Dorsolateral prefrontal cortex (tissue), 122 donors: ENCODE measurements at places on chromosomes 3 and 15.

- DNase-seq = no peak
Measured at GRCh38 chr3:142355692-142356091, 92.1 kb downstream of the XRN1 start.

GRCh38 chr15:29128671-29129070 is 141.0 kb downstream of the NSMCE3 start:
- no peak for DNase-seq

DNA sequence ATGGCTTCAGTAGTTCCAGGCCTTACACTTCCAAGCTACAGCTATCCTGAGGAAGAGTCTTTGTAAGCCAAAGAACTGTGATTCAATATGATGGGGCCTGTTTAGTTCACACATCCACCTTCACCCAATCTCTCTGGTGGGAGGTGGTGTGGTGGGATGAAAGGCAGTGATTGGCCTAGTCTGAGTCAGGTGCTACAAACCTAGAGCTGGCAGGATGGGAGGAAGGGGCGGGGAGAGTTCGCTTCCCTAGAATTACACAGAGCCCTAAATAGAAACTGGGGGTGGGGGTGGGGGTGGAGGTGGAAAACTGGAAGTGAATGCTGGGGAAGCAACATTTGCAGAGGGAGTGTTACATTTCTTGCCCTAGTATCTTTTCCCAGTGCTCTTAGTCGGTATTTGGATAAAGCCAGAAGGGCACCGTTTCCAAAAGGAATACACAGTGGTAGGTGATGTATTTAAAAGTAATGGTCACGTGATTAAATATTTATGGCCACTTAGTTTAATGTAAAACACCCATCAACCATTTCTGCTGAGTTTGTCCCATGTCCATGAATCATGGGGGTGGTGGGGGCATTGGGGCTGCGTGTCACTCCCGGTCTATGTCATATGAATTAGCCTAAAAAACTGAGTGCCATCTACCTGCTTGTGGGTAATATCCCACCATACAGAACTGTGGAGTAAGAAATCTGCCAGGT is 247.6 kb upstream of the PROK2 start:
- DNase-seq = peak; percentile 73

GRCh38 chr15:92528736-92529135 is 126.8 kb downstream of the FAM174B start:
- no peak for DNase-seq

- DNase-seq = no peak
Measured at GRCh38 chr15:40915116-40915661, 14.0 kb upstream of the DLL4 start.

DNA sequence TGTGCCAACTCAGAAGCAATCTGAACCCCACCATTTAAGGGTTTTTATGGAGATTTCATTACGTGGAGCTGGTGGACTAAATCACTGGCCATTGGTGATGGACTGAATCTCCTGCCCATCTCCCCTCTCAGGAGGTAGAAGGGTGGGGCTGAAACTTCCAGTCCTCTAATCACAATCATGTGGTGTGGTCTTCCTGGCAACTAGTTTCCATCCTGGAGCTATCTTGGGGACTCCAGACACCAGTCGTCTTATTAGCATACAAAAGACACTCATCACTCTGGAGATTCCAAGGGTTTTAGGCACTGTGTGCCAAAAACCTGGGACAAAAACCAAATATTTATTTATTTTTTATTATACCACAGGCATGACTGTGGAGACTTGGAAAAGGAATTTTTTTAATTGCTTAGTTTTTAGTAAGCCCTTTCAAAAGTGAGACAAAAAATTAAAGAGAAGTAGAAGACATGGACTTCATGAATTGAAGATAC is 203.6 kb downstream of the WNT5A start:
- no peak for DNase-seq

DNA sequence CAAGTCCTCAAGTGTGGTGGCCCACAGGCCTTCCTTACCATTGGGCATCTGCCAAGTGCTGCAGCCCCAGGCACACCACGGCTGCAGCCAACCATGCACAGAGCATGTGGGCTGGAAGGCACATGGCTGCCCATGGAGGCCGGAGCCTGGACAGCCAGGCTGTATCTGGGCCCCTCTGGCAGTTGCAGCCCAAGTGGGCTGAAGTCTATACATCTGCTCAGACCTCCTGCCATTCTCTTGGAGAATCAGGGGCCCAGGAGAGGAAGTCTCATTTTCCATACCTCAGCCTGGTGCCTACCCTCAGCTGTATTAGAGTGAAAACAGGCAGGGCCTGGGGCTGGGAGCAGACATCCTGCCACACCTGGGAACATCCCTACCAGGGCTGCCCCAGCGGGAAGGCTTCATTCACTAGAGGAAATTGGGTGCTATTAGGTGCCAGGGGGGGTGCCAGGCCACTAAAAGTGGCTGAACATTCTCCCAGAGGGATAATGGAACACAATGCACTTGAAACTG is 48.0 kb upstream of the SLCO2A1 start:
- no peak for DNase-seq

- DNase-seq = no peak
Measured at GRCh38 chr3:144429719-144430121, 458.1 kb downstream of the DIPK2A start.

DNA sequence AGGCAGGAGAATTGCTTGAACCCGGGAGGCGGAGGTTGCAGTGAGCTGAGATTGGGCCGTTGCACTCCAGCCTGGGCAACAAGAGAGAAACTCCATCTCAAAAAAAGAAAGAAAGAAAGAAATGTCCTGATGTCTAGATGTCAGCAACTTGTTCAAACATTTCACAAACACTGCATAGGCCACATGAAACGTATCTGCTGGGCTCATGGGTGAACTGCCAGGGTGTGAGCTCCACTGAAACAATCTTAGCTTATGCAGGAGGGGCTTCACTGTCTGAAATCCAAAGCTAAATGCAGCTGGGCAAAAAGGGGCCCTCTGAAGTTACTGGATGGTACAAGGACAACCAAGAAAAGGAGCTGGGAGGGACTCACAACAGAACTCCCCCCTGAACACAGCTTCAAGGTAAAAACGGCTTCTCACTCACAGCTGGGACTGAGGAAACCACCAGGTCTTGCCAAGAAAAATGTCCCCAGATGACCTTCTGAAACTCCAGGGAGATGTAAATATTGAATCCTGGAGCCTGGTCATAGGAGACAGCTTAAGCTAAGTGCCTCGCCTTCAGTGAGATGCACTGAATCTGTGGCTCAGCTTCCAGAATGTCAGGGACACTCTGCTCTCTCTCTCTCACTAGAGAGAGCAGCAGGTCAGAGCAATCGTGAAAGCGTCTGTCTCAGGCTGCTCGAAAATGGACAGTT is 31.9 kb downstream of the SEC61A1 start:
- DNase-seq = no peak

DNA sequence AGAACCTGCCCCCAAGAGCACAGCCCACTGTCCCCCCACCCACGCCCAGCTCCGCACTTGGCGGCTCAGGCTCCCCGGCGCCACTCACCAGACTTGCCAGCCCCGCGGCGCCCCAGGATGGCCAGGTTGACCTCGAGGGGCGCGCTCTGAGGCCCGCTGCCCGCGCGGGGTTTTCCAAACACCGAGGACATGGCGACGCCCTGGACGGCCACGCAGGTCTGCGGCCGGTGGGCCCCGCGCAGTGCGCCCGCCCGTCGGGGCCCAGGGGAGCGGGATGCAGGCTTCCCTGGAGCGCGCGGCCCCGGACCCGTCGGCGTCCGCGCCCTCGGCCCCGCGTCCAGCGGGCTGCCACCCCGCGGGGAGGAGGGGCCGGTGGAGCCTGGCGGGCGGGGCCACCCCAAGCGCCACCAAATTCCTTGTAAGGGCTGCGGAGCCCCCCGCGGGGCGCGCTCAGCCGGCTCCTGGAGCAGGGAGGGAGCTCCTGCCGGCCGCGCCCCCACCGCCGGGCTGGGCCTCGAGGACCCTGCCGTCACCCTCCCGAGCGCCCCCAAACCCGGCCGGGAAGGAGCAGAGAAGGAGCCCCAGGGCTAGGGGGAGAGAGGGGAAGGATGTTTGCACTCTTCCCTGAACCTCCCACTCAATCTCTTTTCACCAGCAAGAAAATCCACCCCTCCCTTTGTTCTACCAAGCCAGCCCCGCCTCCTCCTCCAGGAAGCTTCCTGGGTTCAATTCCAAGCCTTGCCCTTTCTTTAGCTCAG is at the start of gene RASL12:
Gene RASL12, minus strand, starts transcription at position 347 of the 758 bp plus-strand sequence. Its CDS starts 156 bp downstream, at position 191.
- no peak for DNase-seq

DNA sequence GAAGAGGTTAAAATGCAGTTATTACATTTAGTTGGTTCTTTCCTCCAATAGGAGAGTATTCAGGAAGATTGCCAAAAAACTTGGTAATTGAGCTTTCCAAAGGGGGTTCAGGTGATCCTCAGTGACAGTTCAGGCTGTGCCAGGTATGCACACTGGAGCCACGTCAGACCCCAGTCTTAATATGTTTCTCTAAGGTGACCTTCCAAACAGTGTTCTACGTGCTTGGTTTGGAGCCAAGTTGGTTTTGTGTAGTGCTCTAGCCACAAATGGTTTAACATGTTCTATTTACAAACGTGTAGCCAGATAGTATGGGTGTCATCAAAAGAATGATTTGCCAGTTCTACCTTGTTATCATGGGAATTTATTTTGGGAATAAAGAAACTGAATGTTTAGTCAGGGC is 21.0 kb downstream of the CTDSPL start:
- no peak for DNase-seq
